ENCODE measurements at places on chromosomes 7 and 10.
A peak's percentile ranks its signal among the peaks of the same experiment; 100 is the strongest.

GRCh38 chr7:105909742-105910141, 33.3 kb upstream of the ATXN7L1 start:
- no peak for DNase-seq

DNA sequence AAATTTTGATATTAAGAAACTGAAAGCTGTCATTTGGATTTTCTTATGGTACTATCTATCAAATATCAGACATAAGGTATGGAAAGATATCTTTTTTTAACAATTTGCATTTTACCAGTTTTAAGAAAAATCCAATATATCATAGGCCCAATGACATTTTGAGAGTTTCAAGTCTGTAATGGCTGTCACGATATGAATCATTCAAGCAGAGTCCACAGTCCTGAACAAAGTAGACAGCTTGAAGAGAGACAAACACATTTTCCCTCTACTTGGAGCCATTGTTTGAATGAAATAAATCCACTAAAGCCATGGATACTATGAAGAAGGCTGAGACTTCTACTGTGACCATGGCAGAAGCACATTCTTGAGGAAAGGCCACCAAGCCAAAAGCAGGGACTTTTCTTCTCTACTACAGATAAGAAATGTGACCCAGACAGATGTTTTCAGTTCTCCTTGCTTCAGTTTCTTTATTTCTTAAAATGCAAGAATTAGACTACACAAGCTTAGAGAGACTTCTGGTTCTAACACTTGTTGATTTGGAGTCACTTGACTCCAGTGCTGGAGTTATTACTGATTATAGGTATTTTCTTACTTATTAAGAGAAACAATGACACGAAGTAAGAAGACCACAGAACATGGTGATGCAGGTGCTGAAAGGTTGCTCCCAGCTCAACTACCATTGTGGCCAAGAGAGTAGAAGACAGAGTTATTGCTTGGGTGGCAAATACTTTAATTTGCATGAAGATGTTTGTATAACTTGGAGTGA, 429.1 kb downstream of the KIF20B start:
- DNase-seq, result no peak

- no peak for DNase-seq
These were observed 34.2 kb downstream of the ACTA2 start for GRCh38 chr10:88918191-88918905.

GRCh38 chr7:42227936-42228591, 8.9 kb downstream of the GLI3 start:
- DNase-seq, result peak; percentile 57

GRCh38 chr7:91416155-91416865, 152.1 kb downstream of the FZD1 start:
- DNase-seq, result no peak

DNA sequence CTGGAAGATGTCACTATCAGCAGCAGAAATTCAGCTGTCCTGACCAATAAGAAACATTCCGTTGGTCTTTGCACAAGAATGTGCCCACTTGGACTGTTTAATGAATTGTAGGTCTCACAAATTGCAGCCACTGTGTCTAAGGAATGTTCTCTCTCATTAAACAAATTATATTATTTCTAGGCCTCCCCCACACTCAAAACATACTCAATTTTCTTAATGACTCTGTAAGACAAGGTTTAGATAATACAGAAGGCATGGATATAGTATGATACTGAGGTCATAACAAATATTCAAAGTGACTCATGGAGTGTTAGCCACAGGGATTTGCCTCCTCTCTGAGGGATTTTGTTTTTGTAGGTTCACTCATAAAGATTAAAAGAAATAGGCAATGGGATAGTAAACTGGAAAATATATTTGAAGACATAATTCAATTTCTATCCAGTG, 197.5 kb downstream of the PTN start:
- DNase-seq, result peak; percentile 72

DNA sequence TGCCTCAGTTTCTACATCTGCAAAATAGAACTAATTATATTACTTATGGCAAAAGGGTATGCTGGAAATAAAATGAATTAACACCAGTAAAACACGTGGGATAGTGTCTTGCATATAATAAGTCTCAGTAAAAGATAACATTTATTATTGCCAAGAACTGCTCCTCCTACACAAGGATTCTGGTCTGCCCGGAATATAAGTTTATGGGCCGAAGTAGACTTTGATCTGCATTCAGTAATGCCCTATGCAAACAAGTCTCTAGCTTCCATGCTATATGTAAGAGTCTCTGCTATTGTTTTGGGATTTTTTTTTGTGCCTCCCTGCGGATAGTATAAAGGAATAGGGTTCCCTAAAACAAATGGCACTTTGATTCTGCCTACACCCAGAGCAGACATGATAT, 125.6 kb upstream of the SLC26A5 start:
- DNase-seq, result no peak

- DNase-seq, result peak; percentile 40
These were observed 8.1 kb downstream of the PRPS1L1 start for GRCh38 chr7:18019555-18019954.

DNA sequence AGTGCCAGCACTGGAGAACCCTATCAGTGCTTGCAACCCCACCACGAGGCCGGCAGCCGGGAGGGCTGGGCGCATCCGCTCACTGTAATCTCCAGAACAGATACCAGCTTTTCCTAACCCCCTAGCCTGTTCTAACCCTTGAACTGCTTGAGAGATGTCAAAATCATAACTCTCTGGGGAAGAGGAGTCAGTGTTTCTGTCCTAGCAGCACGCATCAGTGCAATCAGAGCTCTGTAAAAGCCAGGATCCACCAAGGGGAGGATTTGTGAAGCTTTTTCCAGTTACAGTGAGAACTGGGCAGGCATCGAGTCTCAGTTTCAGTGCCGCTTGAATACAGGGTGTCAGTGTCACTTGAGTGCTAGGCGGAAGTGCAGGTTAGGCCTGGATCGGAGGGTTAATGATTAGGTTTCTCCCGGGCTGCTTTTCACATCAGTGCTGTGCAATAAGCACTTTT, 104.5 kb upstream of the INSYN2A start:
- no peak for DNase-seq

GRCh38 chr10:112221545-112221944, 38.0 kb upstream of the GPAM start:
- peak; percentile 55 for DNase-seq

- DNase-seq, result no peak
These were observed 277.7 kb downstream of the ANKRD7 start for GRCh38 chr7:118502235-118502634.

DNA sequence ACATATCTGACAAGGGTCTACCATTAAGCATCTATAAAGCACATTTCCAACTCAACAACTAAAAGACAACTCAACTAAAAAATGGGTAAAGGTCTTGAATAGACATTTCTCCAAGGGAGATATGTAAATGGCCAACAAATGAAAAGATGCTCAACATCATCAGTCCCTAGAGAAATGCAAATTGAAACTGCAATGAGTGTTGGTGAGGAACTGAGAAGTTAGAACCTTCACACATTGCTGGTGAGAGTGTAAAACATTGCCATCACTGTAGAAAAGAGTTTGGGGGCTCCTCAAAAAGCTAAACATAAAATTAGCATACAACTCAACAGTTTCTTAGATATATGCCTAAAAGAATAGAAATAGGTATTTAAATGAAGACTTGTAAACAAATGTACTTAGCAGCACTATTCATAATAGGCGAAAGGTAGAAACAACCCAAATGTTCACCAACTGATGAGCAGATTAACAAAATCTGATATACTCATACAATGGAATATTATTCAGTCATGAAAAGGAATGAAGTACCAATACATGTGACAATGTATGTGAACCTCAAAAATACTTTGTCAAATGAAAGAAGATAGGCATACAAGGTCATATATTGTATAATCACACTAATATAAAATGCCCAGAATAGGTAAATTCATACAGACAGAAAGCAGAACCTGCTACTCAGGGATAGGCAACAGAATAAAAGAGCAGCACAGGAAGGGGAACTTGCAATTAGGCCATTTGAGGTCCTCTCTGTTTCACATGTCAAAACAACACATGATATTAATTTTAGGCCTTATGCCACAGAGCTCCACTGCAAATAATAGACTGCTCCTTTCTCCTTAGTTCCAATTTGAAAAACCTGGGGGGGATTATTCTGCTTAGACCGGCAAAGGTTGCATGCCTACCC, 10.6 kb upstream of the LRRC72 start:
- no peak for DNase-seq

DNA sequence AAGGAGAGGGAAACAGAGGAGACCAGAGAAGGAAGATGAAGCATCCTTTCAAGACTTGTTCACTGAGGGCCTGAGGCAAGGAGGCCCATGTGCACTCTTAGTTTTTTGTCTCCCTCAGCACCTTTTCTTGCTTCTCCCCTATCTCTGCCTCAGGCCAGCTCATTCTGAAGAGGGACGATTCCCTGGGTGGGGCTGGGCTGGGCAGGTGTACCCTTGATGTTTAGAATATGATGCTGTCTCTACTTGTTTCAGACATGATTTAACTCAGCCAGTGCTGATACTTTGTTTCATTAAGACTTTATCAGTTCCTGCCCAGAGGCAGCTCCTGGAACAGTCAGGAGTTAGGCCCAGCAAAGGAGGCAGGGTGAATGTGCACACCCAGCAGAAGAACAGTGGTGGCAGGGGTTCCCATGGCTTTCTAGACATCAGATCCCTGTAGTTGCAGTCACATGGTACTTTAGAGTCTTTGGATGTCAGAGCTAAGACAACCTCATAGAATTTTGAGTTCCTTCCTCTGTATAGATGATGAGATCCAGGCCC, 3.4 kb downstream of the PRXL2A start:
- no peak for DNase-seq

GRCh38 chr10:122495406-122496340, 34.3 kb downstream of the HTRA1 start:
- DNase-seq, result peak; percentile 77

DNA sequence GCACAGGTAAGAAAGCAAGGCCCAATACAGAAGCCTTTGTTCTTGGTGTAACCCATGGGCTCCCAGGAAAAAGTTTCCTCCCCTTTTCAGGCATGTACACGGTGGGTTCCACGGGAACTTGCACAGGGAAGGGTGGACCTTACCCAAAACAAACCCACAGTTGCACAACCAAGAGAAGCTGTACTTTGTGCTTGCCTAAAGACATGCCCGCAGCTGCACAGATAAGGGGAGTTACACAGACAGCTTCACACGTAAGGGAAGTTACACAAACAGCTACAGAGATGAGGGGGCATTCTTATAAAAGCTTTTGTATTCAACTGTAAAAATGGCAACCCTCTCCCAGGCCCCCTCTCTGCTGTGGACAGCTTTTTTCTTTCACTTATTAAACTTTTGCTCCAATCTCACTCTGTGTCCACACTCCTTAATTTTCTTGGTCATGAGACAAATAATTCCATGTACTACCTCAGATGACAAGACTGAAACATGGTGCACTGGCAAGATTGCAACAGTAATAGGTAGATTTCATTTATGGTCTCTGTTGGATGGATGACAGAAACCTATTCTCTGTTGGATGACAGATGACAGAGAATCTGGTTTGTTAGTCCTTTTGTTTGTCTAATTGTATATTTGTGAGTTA, 72.9 kb downstream of the ATE1 start:
- no peak for DNase-seq

DNA sequence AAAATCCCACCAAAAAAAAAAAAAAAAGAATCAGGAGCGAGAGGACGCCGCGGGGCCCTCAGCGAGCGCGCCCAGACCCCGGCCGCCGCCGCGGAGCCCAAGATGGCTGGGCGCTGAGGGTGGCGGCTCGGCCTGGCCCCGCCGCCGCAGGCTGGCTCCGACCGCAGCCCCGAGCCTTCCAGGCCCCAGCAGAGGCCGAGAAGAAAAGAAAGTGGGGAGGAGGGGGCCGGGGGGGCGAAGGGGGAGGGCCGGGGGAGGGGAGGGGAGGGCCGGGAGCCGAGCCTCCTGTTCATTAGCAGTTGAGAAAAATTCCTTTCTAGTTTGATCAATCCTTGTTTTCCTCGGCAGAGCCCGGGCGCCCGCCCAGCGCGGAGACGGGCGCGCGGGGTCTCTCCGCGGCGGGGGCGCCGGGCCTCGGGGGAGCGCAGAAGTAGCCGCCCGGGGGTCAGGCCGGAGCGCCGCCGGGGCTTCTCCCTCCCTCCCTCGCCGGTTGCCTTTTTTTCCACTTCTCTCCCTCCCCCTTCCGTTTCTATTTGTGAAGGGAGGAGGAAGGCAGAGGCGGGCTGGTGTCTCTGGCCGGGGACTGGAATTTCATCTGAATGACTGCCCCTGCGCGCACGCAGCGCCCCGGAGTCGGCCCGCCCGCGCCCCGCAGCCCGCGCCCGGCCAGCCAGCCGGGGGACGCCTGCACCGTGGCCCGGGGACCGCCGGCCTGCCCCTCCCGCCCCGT, 778 bp upstream of the TRIM8 start:
- DNase-seq, result peak; percentile 82

DNA sequence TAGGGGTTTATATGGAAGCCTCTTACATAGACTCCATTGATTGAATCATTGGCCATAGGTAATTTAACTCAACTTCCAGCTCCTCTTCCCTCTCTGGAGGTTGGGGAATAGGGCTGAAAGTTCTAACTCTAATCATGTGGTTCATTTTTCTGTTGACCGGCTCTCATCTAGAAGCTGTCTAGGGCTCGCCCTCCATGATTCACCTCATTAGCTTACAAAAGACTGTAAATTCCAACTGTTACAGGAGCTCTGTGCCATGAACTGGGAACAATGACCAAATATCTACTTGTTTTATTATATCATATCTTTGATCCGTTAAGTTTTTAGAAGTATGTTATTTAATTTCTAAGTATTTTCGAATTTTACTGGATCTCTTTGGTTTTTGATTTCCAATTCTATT, 263.0 kb downstream of the TCF7L2 start:
- DNase-seq, result no peak

DNA sequence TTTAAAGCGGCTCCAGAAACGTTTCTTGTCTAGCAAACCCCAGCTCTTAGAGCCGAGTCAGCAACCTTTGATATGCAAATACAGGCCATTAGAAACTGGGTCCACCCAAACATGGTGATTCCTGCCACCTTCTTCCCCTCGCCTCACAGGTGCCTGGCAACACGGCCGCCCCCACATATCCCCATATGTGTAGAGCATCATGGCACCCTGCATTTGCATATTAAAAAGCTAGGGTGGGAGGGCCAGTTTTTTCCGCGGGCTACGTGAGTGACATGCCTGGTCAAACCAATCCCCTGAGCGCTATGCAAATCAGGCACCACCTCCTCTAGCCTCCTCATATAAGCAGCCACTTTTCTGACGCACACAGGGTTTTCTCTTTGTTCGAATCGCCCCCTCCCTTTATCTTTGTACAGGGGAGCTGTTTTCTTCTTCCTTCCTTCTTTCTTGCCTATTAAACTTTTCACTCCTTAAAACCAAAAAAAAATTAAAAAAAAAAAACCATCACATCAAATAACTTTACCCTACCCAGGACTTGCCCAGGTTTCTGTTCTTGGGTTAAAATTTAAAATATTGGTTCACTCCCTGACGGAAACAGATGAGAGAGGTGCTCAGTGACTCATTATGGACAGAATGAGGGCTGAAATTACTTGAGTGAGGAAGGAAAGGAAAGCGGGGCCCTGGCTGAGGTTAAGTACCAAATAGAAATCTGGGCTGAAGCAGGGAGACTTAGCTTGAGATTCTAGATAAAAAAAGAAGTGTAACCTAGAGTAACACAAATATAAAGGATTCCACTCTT, 59.8 kb downstream of the COA1 start:
- DNase-seq, result peak; percentile 47

- DNase-seq, result peak; percentile 28
These were observed 74.3 kb downstream of the GRK5 start for GRCh38 chr10:119281581-119282071.
